ENCODE measurements at places on chromosomes 2 and 18.

- DNase-seq, result no peak
Observed at GRCh38 chr2:142973160-142973821, 95.8 kb downstream of the KYNU start.

- no peak for DNase-seq
Observed at GRCh38 chr2:74822771-74823566, 11.0 kb upstream of the HK2 start.

DNA sequence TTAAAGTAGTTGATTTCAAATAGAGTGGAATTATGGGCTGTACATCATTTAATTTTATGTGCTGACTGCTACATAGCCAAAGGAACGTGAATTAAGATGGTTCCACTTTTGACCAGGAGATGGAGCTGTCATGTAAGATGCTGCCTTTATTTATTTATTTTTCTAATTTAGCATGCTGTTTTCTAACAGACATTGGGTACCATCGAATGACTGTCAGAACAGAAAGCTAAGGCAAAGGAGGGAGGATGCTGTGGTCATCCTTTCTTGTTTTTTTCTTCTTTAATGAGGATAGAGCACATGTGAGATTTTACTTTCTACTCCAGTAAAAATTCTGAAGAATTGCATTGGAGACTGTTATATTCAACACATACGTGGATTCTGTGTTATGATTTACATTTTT lies at the start of gene SCN2A:
SCN2A (plus strand) TSS at position 185 of the 400 bp plus-strand sequence. CDS start 56,410 bp downstream, outside the sequence.
- DNase-seq, result no peak

GRCh38 chr2:238790833-238791230 lies 57.1 kb upstream of the TWIST2 start:
- no peak for DNase-seq

GRCh38 chr2:221309892-221310583 lies 262.1 kb downstream of the EPHA4 start:
- no peak for DNase-seq

- DNase-seq, result no peak
Observed at GRCh38 chr2:175630280-175631244, 371.5 kb downstream of the LNPK start.

DNA sequence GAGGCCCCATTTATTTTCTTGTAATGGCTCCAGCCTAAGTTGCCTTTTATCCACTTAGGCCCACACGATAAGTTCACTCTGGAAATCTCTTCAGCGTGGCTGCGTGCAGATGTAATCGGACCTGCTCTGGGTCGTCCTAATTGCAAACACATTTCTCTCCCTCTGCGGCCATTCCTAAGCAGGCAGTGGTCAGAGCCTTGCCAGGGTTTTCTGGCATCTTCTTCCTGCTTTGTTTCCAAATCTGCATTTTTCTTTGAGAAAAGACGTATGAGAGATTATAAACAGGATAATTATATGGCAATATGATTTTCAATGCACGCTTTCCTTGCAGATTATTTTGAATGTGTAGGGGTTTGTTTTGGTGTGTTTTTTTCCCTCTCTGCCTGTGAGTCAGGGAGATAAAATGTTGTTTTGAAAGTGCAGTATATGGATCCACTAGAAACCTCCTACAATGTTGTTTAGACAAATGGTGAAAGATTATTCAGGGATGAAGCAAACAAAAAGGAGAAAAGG lies 239.4 kb upstream of the TANK start:
- DNase-seq, result no peak

DNA sequence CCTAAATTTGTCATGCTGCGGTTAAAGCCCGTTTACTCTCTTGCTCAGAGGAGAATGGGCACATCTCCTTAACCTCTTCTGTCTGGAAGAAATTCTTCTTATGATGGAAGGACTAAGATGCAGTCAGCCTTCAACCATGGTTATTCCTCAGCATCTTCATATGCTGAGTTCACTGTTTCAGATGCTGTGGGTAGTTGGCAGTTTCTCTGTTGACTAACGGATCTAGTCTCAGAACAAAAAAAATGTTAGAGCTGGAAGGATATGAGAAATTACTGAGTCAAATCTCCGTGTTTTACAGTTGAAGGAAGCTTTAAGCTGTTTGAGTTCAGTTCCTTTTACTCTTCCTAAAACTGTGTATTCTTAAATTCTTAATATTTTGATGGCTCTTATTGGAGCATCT lies 43.6 kb upstream of the PGAP1 start:
- no peak for DNase-seq

DNA sequence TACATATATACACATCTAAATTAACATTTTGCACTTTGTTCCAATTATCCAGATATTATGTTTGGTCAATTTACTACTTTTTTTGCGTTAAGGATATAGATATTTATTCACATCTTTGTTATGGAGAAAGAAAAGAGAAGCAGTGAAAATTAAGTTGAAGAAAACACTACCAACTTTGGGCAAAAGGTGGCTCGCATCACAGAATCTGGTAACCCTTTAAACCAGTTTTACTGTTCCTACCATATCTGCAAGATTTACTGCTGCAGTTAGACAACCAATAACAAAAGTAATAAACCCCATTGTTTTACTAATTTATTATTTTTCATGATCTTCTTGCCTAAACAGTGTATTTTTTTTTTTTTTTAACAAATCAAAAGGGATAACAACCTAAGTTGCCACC lies 53.6 kb downstream of the SMAD2 start:
- DNase-seq, result no peak

DNA sequence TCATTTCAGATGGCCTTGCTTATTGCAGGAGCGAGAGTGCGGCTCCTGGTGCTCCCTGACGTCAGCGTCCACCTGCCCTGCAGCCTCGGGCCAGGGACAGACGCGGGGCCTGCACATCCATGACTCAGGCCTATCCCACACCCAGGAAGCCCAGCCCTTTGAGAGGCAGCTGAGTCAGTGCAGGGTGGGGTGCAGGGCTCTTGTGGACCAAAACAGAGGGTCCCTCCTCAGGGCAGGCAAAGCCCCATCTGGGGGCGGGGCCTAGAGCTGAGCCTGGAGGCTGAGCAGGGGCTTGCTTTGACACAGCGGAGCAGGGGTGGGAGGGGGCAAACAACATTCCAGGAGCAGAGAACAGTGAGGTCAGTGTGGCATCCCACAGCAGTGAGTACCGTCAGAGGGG lies 7.7 kb upstream of the ARHGEF4 start:
- no peak for DNase-seq

- no peak for DNase-seq
Observed at GRCh38 chr2:162487816-162488215, 143.9 kb downstream of the GCA start.

DNA sequence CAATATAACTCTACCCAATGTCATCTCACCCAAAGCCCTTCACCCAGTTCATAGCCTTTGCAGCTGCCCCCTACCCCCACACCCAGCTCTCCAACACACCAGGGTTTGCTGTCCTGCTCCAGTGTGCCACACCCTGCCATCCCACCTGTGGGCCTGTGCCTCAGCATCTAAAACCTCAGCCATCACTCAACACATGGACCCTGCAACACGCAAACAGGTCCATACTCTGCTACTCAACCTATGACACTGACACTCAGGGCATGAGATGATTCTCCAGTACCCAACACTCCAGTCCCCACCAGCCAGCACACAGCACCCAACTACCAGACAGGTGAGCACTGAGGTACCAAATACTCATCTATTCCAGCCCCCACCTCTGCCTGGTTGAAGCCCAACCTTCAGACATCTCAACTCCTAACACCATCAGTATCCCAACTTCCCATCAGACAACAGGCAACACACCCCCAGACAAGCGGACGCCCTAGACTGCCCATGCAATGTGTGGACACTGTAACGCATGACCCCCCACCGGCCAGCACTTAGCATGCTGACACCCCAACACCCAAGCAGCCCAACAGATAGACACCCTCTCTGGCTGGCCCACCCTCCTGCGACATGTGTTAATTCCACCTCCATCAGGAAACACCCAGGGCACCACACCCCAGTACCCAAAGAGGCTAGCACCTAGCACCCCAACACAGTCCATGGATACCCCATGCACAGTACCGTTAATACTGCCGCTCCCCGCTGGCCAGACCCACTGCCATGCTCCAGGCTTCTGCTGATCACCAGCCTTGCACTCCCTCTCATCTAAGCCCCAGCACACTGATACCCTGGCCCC lies 25.0 kb downstream of the ZAP70 start:
- no peak for DNase-seq

DNA sequence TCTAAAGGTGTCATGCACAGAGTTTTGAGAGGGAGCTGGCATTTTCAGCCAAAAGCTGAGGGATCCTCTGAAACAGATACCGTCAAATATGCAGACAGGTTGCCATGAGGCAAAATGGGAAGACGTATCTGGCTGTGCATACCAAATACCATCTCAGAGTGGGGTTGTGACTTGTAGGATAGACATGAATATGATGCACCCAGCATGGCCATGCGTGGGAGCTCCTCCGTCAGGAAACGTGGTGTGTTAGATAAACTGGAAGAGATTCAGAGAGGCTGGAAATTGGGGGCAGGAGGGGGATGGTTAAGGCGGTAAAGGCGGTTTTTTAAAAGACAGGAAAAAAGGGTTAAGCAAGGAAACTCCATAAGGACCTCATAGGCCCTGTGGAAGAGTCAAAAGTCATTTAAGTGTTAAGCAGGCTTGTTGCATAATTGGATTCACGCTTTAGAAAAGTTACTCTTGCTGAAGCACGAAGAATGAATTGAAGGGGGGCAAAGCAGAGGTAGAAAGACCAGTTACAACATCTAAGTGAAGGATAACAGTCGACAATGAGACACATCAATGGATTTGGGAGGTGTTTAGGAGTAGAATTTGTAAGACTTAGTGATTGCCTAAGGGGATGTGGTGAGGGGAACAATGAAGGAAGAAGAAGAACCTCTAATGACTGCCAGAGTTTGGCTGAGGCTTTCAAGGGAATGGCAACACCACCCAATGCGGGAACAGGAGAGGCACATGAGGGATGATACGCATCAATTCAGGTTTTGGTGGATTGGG lies 139.6 kb upstream of the CTAGE1 start:
- DNase-seq, result no peak

- DNase-seq, result no peak
Observed at GRCh38 chr2:21057097-21057496, 13.2 kb upstream of the APOB start.

Measured in stimulated activated CD4-positive, alpha-beta T cell treated with anti-CD3 and anti-CD28 coated beads, Interleukin-1b, Interleukin-23, amount 100 ng/mL, for 1 hour (primary cell).